Stomach (tissue), 19 donors: ENCODE measurements at places on chromosomes 6 and 20. TPM values are rescaled to one million over a fixed set of nuclear protein-coding genes. Genes with fewer than 3 reads are reported as not detected.

DNA sequence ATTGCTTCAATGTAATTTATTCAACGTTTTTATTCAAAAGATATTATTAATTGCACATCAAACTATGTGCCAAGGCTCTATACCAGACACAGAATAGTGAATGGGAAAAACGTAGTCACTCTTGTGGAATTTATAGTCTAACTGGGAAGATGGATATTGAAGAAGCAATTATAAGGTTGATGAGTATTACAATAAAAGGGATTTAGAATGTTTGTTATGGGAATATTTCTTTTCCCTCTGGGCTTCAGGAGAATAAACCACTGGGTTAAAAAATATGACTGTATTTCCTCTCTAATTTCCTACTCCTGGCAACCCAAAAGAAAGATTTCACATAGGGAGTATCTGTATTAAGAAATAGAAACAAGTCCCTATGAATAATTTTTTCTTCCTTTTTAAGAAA is 25.1 kb upstream of the UTRN start:
- H3K36me3 ChIP-seq = no peaks in the 10 kb centered on the region
- H3K27ac ChIP-seq = no peak overlapping the region
- no peaks in the 10 kb centered on the region for H3K27me3 ChIP-seq
- DNase-seq = no peak
- H3K4me3 ChIP-seq = no peak overlapping the region

GRCh38 chr6:112591329-112591728 is 244.2 kb downstream of the RFPL4B start:
- no peaks in the 10 kb centered on the region for H3K36me3 ChIP-seq
- H3K4me3 ChIP-seq = no peak overlapping the region
- no peaks in the 10 kb centered on the region for H3K4me1 ChIP-seq
- no peaks in the 10 kb centered on the region for H3K27me3 ChIP-seq
- H3K27ac ChIP-seq = no peak overlapping the region

DNA sequence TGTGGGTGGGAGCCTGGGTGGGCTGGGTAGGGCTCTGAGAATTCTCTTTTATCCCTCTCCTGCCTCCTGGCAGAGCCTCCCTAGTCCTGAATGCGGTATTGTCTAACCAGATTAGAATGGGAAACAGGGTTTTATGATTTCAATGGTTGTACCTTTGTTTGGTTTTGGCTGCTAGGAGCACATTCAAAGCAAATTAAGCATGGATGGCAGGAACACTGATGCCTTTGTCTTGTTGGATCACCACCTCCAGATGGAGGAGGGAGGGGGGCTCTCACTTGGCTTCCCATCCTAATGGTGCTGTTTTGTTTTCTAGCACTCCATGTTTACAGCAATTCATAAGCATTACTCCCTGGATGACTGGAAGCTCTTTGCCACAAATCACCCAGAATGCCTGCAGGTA is 11.6 kb downstream of the GMPR start:
- H3K27ac ChIP-seq = no peak overlapping the region
- H3K4me1 ChIP-seq = peaks cover 5% of the 10 kb centered on the region
- no peaks in the 10 kb centered on the region for H3K27me3 ChIP-seq
- H3K4me3 ChIP-seq = no peak overlapping the region

DNA sequence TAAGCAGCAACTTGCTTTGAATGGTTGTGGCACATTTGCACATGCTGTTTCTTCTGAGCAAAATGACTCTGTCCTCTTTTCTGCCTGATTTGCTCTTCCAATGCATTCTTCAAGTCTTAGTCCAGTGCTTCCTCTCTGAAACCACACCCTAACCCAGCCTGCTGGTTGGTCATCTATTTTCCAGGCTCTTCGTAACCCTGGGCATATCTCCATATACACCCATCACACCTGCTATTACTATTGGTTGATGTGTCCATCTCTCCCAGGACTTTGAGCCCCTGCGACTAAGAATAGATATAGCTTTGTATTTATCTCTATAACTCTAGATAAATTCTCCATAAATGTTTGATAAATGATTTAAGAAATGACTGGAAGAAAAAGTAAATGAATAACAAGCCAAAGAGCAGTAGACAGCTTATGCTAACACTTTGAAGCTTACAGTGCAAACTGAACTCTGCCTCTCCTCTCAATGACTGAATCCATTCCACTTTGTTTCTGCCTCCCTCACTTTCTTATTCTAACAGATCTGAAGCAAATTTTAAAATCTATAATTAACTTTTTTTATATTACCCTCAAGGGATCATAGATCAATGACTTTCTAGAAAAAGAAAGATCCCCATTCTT is 59.7 kb upstream of the NT5E start:
- no peaks in the 10 kb centered on the region for H3K4me1 ChIP-seq
- no peak overlapping the region for H3K4me3 ChIP-seq
- DNase-seq = peak; percentile 43
- H3K36me3 ChIP-seq = no peaks in the 10 kb centered on the region
- H3K27ac ChIP-seq = no peak overlapping the region

DNA sequence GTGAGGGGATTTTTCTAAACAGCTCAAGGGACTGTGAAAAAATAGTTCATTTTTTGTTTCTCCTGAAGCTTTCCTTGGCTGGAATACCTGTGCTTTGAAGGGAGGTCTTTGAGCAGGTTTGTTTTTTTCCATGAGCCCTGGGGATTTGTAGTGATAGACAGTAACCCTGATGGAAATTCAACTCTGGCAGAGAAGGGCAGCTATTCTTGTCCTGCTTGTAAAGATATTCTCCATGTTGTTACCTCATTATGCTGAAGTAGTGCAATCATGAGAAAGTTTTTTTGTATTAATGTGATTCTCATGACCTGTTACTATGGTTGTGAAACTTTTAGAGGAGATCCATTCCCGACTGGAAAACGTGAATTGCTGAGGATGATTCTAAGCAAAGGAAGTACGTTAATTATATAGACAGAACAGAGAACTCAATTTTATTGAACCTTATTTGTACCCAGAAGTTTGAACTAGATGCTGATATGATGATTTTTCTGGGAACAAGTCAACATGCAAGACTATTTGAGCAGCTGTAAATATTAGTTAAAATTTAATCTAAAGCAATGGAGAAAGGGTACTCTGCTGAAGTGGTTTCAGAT is 12.5 kb downstream of the UTRN start:
- H3K27ac ChIP-seq = peak overlapping the region; percentile 21
- no peak overlapping the region for H3K4me3 ChIP-seq
- H3K36me3 ChIP-seq = peaks cover 17% of the 10 kb centered on the region
- no peaks in the 10 kb centered on the region for H3K27me3 ChIP-seq
- H3K4me1 ChIP-seq = peaks cover 24% of the 10 kb centered on the region

DNA sequence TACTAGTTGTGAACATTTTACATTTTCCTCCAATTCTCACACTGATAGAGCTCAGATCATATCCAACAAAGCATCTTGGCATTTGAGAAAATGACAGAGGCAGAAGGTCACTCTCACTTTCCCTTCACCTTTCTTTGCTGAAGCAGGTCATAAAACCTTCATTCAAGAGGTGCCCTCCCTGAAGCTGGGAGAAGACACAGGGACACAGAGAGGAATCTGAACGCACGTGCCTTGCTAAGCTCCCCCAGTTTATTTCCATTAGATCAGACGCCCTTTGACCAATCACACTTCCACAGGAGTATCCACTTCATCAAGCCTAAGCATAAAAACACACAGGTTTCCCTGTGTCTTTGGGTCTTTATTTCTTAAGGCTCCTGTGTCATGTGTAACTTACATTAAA is 9.2 kb upstream of the MBOAT1 start:
- no peak overlapping the region for H3K4me3 ChIP-seq
- H3K27me3 ChIP-seq = no peaks in the 10 kb centered on the region
- H3K4me1 ChIP-seq = peaks cover 17% of the 10 kb centered on the region
- no peaks in the 10 kb centered on the region for H3K36me3 ChIP-seq
- no peak overlapping the region for H3K27ac ChIP-seq

OPN5 gene
- polyA plus RNA-seq = 0.19 TPM

CCDC170 gene
- 0.61 TPM for polyA plus RNA-seq

ARG1 gene
- 2.2 TPM for polyA plus RNA-seq
